ENCODE measurements at places on chromosomes 3 and 15.

GRCh38 chr3:188780193-188781147 is 391.3 kb upstream of the TPRG1 start:
- DNase-seq: no peak

- no peak for DNase-seq
These were observed 362.3 kb upstream of the RGMA start for GRCh38 chr15:93451265-93451664.

DNA sequence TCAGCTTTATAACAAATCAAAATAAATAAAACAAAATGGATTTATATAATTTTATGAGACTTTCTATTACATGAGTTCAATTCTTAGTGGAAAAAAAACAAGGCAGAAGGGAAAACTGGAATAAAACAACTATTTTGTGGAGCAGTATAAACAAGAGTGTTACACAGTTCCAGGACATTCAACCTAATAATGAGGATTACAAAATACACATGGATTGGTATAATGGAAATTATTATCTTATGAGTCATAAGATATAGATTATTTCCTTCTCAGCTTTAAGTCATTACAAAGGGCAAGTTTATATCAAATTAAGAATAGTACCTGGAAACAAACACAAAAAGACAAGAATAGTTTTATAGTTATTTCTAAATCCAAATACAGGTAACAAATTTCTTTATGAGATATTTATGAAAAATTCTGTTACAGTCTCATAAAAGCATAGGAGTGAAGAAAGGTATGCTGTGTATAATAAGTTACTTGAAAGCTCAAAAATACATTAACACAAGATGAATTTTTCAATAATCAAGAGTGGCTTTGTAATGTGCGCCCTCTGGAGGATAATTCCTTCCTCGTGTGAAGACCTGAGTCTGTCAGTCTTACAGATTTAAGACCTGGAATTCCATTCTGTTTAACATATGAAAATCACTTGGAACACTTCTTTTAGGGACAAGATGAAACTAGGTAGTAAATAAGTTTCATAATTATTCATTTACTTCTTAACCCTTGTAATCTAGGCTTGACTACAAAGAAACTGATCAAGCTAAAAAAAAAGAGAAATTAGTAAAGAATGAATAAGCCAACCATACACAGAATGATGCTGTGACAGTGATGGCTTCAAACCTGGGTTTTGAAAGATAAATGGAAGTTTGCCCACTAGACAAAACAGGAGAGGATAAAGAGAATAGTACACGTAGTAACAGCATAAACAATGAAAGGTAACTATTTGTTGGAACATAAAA is 9.5 kb downstream of the COPS2 start:
- DNase-seq: no peak

- no peak for DNase-seq
These were observed 22.6 kb upstream of the POMGNT2 start for GRCh38 chr3:43128464-43128863.

- no peak for DNase-seq
These were observed 4.9 kb downstream of the BTD start for GRCh38 chr3:15606434-15606891.

GRCh38 chr3:172511783-172512762 is 11.2 kb downstream of the TNFSF10 start:
- DNase-seq: peak; percentile 48

DNA sequence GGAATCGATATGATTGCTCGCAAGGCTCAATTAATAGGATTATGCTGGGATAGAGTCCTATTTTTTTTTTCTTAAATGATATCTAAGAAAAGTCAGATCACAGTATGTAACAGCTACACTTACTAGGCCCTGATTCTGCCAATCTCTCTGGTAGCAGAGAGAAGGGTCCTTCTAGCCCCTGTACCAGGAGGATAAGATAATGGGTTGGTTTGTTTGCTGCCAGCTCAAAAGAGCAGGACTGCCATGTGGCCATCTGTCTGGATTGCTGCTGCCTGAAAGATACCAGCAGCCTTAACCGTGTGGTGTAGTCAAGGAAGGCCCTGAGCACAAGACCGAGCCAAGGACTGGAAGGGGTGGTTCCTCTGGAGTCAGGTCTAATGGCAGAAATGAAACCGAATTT is 236.4 kb downstream of the KLF13 start:
- no peak for DNase-seq

- no peak for DNase-seq
These were observed 213.1 kb downstream of the TBC1D2B start for GRCh38 chr15:77864211-77865105.

DNA sequence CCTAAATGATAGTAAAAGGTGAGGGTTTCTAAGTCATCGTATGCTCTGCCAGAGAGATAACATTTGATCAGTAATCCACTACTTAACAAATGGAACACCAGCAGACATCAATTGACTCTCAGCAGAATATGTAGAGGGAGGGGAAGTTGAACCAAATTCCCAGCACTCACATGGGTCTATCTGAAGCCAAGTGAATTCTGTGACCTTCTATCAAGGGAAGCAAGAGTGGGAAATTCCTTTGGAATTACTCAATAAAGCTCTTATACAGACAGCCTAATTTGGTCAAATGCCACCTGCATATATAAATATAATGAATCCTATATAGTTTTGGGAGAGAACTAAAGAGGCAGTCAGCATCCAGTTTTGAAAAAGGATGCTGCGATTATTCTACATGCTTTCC is 15.8 kb upstream of the KCNMB2 start:
- no peak for DNase-seq

- DNase-seq: no peak
These were observed 2.9 kb downstream of the MYD88 start for GRCh38 chr3:38141173-38141951.

DNA sequence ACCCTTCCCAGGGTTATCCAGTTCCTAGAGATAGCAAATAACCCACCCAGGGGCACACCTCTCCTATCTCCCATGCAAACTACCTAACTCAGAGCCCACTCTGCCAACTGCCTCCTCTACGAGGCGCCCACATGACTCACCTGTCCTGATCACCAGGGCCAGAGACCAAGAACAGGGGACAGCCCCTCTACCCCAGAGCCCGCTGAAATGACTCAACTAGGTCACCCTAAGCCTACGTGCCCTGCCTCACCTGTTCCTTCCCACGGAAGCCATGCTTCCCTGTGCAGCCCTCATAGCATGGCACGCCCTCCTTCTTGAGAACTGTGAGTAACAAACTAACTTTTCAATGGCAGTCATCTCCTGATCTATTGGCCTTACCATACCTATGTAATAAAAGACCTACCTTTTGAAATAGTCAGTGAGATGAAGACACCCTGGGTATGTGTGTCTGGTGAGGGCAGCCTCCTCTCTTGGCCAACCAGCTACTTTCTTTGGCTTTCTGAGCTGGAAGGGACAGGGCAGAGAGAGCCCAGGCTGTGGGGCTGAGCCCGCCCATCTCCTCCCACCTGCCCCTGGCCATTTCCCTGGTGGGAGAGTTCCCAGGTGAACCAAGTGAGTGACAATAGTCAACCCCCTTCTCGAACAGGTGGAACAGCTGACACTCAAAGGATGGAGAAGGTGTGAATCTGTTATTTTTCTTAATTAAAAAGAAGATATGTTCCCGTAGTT is 25.5 kb upstream of the PRR23E start:
- DNase-seq: no peak

DNA sequence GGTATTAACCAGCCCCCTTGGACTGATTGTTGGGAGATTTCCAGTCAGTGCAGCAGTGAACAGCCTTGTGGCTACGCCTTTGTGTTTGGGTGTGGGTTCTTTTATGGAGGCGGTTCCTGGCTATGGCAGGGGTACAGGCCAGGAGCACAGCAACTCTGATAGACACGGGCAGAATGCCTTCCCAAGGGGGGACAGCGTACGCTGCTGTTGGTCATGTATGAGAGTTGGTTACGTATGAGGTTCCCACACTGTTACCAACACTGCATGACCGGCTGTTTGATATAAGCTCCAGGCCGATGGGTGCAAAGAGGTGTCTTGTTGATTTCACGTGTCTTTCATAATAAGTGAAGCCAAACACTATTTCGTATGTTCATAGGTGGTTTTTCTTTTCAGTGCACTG is 187.8 kb downstream of the NSMCE3 start:
- DNase-seq: no peak

DNA sequence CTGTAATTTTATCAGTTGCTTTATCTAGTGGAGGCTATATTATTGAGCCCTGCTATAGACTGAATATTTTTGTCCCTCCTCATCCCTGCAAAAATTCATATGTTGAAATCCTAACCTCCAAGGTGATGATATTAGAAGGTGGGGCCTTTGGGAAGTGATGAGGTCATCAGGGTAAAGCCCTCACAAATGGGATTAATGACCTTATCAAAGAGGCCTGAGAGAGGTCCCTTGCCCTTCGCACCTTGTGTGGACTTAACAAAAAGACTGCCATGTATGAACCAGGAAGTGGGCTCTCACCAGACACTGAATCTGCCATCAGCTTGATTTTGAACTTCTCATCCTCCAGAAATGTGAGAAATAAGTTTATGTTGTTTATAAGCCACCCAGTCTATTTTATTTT is 381.4 kb upstream of the ONECUT1 start:
- no peak for DNase-seq

DNA sequence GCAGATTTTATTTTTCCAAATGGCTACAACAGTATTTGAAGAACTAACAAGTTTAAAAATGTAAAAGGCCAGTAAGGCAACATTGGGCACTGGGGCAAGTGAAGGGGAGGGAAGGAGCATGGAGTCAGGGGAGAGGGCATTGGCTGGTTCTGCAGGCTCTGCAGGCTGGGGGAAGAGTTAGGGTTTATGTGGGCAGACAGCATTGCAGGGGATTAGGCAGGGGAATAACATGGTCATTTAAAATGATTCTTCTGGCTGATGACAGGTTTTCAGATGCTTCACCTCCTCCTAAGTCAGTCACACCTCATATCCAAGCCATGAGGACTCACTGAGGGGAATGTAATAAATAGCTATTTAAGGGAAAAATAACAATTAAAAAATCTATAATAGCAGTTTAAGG is 52.6 kb downstream of the BTD start:
- DNase-seq: no peak

- DNase-seq: no peak
These were observed 126.3 kb downstream of the TNIK start for GRCh38 chr3:171333784-171334464.

- DNase-seq: no peak
These were observed 46.8 kb upstream of the GATM start for GRCh38 chr15:45425135-45425534.

DNA sequence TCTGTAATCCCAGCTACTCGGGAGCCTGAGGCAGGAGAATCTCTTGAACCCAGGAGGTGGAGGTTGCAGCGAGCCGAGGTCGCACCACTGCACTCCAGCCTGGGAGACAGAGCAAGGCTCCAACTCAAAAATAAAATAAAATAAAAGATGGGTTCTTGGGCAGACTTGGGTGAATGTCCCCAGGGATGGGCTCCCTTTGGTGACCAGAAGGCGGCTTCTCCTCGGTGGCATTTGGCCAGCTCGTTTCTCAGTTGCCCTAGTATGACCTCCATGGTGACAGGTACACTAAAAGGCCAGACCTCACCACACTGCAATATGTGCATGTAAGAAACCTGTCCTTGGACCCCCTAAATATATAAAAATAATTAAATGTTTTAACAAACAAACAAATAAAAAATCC is 76.0 kb upstream of the SNRPA1 start:
- DNase-seq: no peak

DNA sequence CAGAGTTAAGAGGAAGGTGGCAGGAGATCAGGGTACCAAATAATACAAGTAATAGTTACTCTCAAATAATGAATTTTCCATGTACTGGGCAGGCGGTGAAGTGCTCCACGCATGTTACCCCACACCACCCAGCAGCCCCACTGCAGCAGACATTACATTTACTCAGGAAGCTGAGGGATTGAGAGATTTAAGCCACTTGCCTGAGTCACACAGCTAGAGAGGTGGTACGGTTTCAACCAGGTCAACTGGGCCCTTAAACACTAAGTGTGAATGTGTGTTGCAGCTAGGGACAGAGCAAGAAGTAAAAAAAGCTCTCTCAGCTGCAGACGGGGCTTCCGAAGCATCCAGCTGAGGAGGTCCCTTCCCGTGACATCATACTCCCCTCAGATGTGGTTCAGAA is 91.3 kb downstream of the PRICKLE2 start:
- DNase-seq: no peak

GRCh38 chr3:190121383-190121782 is 686 bp upstream of the P3H2 start:
- DNase-seq: no peak

GRCh38 chr15:83282776-83283137 is 1.7 kb downstream of the BNC1 start:
- DNase-seq: no peak

- DNase-seq: no peak
These were observed 61.4 kb upstream of the POLG start for GRCh38 chr15:89395996-89396395.

DNA sequence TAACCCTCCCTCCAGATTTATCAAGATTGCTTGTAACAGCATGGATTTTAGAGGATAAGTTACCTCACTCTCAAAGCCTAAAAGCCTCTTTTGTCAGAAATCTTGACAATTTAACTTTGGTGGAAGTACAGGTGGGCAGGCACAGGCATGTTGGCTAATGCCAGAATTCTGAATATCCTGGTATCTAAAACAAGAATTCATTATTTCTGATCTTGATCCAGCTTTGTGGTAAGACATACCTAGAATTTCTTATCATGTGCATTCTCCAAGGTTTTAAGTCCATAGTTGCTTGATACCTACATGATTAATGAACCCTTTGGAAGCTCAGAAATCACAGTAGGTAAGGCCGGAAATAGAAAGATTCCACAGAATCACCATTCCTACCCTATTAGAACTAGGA is 109.9 kb upstream of the TTC14 start:
- no peak for DNase-seq

DNA sequence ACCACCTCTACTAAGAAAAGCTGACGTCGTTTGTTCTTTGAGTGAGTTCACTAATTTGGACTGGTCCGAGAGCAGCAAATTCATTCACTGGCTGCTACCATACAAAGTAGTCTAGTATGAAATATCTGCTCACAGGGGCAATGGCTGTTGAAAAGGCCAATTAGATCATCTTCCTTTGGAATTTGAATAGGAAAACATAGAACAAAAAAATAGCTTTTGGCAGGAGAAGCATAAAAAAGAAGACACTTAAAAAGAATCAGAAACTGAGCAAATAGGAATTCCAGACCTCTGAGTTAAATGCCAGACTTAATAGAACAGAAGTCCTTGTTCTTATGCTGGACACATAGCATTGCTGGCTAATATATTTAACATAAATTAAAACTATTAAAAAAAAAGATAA is 159.3 kb downstream of the IL1RAP start:
- DNase-seq: no peak

DNA sequence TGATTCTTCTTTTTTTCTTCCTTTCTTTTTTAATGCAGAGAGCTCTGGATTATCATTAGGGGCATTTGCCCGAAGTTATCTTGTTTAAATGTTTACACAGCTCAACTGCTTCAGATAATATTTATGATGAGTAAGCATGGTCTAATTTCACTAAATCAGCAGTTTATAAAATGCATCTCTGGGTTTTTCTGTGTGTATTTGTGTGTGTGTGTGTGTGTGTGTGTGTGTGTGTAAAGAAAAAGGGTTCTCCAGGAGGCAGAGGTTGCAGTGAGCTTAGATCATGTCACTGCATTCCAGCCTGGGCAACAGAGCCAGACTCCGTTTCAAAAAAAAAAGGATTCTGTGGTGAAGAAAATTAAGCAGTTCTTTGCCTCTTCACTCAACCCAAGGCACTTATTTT is 25.9 kb upstream of the TNFSF10 start:
- no peak for DNase-seq

GRCh38 chr3:88188436-88188835 is 38.7 kb downstream of the C3orf38 start:
- no peak for DNase-seq

Measured in T-helper 9 cell (primary cell).